ENCODE measurements at places on chromosomes 7 and 10.

DNA sequence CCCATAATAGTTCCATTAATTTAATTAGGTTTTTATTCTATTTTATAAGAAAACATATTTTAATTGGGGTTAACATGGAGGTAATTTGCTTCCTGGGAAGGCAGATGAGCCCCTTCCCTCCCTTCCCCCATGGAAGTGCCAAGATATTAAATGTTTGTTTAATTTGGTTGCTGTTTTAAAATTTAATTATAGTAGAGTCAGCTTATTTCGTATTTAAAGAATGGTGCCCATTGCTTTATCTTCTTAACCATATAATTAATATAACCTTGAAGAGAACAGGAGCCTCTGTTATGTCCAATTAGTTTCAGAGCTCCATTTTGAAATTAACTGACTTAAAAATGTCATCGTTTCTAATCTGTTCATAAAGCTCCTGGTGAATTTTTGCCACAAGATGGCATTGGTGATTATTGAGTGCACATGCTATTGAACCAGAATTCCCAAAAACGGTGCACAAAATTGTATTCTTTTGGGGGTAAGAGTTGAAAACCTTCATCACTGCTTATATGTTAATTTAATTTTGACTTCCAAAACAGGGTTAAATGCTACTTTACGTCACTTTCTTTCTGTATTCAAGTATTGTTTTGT lies 26.0 kb downstream of the KLHDC10 start:
- DNase-seq, result no peak

DNA sequence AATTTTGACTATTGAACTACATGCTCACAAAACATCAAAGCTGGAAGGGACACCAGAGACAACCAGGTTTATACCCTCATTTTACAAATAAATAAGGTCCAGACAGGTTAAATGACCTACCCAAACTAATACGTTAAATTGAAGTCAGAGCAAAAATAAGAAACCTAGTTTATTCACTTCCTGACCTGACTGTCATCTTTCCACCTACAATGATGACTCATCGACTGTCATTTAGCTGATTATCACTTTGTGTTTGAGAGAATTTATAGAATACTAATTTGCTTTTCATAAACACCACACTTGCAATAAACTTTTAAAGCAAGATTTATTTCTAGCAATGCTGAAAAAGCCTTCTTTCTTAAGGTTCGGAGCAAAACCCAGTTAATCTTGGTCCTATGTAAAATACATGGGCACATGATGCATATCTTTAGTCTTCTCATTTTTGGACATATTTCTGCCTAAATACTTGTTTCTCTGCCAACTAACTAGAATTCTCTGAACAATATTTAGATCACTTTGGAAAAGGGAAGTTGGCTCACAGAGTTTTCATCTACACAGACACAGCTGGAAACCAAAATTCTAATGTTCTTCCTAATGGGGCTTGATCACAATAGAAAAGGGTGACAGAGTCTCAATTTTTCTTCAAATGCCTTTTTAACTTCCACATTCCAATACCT lies 16.7 kb upstream of the LRRN3 start:
- no peak for DNase-seq

DNA sequence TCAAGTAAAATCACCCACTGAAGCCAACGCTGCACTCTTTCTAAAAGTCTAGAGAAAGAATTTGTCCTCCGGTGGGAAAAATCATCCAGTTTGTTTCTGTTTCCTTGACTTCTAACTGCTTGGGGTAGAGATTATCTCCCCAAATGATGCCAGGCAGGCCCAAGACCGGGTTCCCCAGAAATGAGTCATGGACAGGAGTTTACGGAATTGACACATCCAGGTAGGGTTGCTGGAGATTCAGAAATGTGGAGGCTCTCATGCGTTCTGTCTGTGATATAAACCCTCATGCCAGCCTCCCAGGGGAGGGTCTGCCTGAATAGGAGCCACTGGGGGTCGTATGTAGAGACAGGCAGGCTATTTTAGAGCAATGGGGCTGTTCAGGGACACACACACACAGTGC lies 230.9 kb downstream of the TCERG1L start:
- no peak for DNase-seq

DNA sequence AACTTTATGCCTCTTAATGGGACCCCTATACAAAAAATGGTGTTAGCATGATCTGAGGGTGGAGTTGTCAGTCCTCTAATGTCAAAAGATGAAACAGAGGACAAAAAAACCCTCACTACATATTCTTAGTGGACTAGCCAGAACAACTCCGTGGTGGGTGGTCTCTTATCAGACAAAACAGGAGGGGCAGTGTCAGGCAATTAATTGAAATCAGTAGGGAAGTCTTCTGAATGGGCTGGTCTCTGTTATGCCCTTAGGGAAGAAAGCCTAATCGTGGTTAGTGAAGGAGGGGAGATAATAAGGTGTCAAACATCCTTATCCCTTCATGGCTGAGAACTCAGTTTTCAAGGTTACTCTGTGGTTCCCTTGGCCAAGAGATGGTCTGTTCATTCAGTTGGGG lies 909.4 kb downstream of the GRID1 start:
- DNase-seq, result no peak

DNA sequence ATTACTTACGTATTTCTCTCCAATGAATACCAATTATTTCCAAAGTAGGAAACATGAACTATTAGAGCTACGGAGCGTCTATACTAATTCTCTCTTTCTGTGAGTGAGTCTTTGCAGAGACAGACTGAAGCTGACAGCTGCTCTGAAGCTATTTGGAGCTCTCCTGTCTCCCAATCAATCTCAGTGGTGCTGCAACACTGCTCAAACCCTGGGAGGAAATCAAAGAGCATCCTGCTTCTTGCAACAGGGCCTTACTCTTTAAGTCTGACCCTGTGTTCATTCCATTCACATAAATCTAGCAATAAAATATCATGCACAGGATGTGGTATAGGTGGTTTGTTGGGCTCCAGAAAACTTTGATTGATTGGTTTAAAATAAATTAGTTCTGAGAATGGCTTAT lies 685.7 kb upstream of the IGFBP3 start:
- no peak for DNase-seq

- no peak for DNase-seq
Measured at GRCh38 chr10:11112718-11113117, 95.0 kb downstream of the CELF2 start.

DNA sequence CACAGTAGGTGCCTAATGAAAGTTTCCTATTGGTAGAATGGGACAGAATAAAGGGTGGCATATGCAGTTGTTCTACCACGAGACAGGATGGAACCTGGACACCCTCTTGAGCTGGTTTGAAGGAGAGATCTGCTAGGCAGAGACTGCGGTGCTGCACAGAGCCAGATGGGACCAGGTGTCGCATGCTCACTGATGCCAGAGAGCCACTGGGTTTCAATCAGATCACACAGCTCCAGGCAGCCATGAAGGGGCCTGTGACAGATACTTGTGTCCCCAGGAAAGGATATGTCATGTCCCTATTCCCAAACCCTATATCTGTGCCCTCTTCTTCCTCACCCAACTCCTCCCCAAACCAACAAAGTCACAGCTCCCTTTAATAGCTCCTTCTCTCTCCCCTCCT lies 235.7 kb downstream of the PRPF18 start:
- DNase-seq, result no peak

DNA sequence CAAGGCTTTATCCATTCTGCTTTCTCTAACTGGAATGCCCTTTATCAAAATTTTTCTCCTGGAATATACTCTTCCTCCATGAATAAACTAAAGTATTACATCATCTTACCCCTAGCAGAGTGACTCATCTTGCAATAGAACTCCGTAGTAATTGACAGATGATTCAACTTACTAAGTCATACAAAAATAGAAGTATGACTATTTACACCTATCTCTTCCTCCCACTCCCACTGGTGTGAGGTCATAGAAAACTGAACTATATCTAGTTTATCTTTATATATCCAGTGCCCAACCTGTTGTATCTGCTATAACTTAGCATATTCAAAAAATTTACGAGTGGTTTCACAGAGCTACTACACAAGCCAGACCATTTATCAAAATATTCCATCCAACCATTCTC lies 26.1 kb downstream of the ABCB1 start:
- DNase-seq, result no peak

DNA sequence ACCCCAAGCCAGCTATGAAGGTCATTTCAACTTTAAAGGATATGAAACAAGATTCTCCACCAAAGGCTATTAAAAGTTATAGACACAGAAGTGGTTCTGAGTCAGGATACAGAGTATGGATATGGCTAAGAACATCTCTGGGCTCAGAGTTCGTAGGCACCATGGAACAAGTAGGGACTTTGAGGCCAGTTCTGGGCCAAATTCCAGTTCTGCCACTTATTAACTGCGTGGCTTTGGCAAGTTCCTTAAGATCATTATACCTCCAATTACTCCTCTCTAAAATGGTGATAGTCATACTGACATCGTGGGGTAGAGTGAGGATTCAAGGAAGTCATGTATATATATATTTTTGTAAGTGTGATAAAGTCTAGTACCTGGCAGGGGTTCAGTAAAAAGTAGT lies 105.8 kb upstream of the NFE2L3 start:
- DNase-seq, result no peak

DNA sequence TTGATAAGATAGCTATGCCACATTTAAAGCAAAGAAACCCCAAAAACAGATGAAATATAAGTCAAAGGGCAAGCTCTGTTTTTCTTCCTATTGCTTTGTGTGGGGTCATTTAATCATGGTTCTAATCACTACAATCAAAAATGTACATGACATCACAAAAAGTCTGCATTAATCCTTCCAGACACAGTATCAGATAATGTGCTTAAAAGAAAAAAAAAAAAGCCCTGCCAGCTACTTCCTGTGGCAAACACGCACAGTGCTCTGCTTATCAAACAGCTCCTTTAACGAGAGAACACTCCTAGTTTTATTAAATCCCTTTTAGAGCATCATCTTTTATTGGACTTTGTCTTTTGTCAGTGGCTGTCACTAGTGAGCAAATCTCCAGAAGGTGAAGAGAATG lies 1005.8 kb downstream of the GATA3 start:
- no peak for DNase-seq

GRCh38 chr10:93206652-93207051 lies 133.0 kb downstream of the CYP26A1 start:
- no peak for DNase-seq

DNA sequence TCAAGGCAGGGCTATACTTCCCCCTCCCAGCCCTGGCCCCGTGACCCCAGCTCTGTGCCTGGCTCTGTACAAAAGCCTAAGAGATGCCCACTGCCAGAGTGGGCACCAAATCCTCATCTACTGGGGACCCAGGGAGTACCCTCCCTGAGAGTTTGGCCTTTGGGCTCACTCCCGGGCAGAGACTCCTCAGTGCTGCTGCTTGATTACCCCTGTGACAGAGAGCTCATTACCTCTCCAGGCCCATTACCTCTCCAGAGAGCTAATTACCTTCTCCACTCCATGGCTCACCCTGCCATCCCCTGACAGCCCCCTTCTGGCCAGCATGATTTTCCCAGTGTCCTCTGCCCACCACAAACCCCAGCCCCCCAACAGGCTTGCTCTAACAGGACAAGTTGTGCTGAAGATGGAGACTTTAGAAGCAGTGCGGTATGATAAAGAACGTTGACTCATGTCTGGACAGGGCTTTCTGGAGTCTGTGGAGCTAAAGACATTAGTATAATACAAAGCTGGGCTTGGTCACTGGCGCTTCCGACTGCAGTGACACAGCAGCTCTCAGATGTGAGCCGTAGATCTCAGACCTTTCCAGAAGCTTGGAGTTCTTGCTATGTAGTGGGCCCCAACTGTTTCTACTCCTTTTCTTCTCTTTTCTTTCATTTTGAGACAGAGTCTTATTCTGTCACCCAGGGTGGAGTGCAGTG lies 111.3 kb upstream of the KCTD7 start:
- no peak for DNase-seq

DNA sequence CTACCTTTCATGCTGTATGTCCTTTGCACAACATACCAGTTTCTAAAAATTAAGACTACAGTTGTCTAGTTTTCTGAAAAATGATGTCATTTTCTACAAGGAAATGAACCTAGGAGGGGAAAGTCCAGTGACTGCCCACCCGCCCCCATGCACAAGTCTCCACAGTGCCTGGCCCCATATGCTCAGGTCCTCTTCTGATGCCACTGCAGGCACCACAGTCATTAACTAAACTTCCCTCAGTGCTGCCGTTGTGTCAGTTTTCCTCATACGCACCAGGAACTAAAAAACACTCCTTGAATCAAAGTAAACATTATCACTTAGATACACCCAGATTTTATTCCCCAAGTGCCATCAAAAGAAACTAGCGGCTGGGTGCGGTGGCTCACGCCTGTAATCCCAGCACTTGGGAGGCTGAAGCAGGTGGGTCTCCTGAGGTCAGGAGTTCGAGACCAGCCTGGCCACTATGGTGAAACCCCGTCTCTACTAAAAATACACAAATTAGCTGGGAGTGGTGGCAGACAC lies 6.9 kb upstream of the TNS3 start:
- no peak for DNase-seq

DNA sequence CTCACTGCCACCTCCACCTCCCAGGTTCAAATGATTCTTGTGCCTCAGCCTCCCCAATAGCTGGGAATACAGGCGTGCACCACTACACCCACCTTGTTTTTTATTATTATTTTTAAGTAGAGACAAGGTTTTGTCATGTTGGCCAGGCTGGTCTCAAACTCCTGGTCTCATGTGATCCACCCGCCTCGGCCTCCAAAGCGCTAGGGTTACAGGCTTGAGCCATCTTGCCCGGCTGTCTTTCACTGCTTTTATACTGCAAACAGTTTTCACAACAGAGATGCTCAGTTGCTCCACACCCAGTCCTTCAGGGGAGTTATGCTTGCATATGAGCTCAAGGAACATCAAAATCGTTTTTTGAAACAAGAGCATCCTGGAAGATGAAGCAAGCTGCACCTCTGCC lies 1.3 kb upstream of the PRR15 start:
- DNase-seq, result no peak

- no peak for DNase-seq
Measured at GRCh38 chr10:12649012-12649584, 299.8 kb downstream of the CAMK1D start.

DNA sequence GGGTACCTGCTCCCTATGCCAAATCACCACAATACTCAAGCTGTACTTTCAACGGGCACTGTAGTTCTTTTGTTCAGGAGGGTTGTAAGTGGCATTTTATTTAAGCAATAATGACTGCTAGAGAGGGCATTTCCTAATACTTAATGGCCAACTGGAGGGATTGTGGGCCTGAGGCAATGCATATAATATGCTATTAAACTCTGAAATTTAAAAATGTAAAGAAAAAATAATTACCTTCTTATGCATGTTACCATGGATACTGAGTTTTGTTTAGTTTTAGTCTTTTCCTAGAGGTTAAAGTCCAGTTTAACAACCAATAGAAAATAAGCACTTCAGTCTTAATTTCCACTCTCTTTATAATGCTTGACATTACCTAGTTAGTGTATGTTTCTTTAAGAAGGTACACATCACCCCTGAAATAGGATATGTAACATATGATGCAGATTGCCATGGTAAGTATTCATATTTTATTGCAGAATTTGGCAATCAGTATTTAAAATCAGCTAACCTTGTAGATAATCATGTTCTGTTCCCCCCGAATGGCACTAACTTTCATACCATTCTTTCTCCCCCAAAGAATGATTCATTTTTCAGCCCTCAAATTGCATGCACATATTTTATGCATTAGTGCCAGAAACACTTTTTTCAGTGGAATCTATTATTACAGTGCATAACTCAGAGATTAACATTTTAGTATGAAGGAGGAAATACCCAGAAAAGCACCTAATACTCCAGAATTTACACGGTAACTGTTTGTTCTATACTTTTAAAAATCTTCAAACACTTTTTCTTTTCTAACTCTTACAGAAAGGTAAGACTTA lies 90.3 kb upstream of the ZNF438 start:
- no peak for DNase-seq

- DNase-seq, result no peak
Measured at GRCh38 chr7:32501522-32501921, 6.2 kb downstream of the AVL9 start.

- peak; percentile 6 for DNase-seq
Measured at GRCh38 chr7:20172736-20173334, 44.3 kb downstream of the MACC1 start.
